ENCODE measurements at places on chromosomes 2 and 18.

DNA sequence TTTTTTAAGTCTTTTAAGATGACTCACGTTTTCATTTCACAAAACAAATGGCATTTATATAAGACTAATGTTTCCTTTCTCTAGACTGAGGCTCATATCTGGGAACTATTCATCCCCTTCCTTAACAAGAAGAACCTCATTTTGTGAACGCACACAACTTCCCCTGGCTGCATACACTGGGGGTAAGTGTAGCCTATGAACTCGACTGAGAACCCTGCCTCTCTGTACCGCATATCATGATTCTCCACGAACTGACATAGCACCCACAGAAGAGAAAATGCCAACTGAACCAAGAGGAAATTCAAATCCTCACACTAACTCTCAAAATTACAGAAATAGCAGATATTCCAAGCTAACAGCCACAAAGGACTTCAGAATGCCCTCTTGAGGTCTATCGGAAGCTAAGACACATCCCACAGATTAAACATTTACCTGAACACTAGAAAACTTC lies 236.7 kb downstream of the TCF4 start:
- no peak for DNase-seq

- no peak for DNase-seq
Observed at GRCh38 chr2:28336982-28337627, 55.6 kb upstream of the FOSL2 start.

GRCh38 chr2:19021721-19022120 lies 336.7 kb downstream of the OSR1 start:
- no peak for DNase-seq

DNA sequence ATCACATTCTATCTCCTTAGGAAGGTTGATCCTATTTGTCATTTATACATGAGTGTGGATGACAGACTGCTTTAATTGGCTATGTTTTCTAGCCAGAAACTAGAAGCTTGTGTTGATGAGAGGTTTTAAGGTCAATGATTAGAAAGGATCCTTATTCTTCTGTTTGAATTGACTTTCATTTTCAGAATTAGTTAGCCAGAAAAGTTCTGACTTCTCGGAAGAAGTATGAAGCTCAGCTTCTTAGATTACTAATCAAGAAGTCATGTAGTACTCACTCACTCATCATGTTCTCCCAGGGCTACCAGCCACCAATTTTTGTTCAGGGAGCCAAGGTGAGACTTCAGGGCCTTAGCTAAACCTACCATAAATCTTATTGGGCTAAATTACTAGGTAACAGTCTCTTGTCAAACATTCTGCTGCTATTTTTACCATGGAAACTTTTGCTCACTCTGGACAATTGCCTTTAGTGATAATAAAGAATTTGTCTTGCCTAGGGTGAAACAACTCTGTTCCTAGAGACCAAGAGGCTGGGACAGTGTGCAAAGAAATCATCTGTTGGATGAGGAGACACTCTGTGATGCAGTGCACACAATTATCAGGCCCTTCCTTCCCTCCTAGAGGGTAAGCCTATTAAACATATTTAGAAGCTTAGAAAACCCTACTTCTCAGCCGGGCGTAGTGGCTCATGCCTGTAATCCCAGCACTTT lies 111.6 kb upstream of the DNMT3A start:
- DNase-seq: no peak

- no peak for DNase-seq
Observed at GRCh38 chr2:75494137-75494769, 66.5 kb downstream of the EVA1A start.

- DNase-seq: no peak
Observed at GRCh38 chr2:181446985-181447384, 10.2 kb upstream of the ITGA4 start.

GRCh38 chr2:86793752-86794151 lies 3.0 kb upstream of the CD8A start:
- DNase-seq: peak; percentile 86

GRCh38 chr18:32769586-32770053 lies 3.2 kb downstream of the KLHL14 start:
- DNase-seq: no peak

Measured in CD8-positive, alpha-beta memory T cell (primary cell).